Natural killer cell (primary cell): ENCODE measurements at places on chromosomes 12 and 14.

DNA sequence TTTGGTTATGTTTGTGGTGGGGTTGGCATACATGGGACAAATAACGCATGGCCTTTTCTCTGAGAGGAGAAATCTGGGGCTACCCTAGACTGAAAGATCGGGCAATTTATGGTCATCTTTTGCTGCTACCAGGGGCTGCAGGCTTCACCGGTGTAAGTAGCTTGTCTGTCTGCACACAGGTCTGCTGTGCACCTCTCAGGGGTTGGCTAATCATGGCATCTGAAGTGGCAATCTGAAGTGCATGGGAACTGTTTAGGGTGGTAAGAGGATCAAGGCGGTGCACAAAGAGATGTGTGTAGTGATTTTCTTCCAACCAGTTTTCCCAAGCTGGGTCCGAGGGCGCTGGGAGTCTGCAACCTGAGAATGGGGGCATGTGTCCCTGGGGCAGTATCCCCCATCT is 141.3 kb downstream of the EMP1 start:
- no peak overlapping the region for H3K27ac ChIP-seq
- H3K4me1 ChIP-seq: no peaks in the 10 kb centered on the region
- H3K27me3 ChIP-seq: no peaks in the 10 kb centered on the region
- no peak overlapping the region for H3K4me3 ChIP-seq
- no peak for DNase-seq

DNA sequence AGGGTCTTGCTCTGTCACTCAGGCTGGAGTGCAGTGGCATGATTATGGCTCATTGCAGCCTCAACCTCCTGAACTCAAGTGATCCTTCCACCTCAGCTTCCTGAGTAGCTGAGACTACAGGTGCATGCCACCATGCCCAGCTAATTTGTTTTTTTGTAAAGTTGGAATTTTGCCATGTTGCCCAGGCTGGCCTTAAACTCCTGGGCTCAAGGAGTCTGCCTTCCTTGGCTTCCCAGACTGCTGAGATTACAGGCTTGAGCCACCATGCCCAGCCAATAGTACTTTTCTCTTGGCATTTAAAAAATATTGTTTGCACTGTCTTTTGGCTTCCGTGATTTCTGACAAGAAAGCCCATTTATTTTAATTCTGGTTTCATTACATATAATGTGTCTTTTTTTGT is 61.3 kb downstream of the DIP2B start:
- no peaks in the 10 kb centered on the region for H3K27me3 ChIP-seq
- no peak for DNase-seq
- no peak overlapping the region for H3K4me3 ChIP-seq
- H3K4me1 ChIP-seq: no peaks in the 10 kb centered on the region
- no peaks in the 10 kb centered on the region for H3K36me3 ChIP-seq
- no peak overlapping the region for H3K27ac ChIP-seq

GRCh38 chr12:9319842-9320173 is 111.6 kb upstream of the PZP start:
- H3K27ac ChIP-seq: no peak overlapping the region
- H3K4me1 ChIP-seq: peaks cover 3% of the 10 kb centered on the region
- no peak overlapping the region for H3K4me3 ChIP-seq
- no peaks in the 10 kb centered on the region for H3K27me3 ChIP-seq
- H3K36me3 ChIP-seq: no peaks in the 10 kb centered on the region
- DNase-seq: no peak

DNA sequence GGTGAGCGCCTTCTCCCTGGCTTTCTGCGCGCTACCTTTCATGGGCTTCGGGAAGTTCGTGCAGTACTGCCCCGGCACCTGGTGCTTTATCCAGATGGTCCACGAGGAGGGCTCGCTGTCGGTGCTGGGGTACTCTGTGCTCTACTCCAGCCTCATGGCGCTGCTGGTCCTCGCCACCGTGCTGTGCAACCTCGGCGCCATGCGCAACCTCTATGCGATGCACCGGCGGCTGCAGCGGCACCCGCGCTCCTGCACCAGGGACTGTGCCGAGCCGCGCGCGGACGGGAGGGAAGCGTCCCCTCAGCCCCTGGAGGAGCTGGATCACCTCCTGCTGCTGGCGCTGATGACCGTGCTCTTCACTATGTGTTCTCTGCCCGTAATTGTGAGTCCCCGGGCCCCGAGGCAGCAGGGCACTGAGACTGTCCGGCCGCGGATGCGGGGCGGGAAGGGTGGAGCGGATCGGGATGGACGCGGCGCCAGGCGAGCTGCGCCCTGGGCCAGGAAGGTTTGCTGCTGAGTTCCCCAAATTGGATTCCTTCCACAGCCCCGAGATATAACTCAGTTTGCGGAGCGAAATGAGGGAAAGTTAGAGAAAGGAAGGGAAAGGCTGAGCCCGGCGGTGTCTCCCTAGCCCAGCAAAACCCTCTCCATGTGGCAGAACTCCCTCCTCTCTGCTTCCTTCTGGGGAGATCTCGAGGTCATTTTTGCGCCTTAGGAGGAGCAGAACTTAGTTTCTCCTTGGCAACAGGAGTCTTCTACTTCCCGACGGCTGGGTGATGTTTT is 972 bp downstream of the PTGDR start:
- peak; percentile 39 for DNase-seq
- peaks cover 46% of the 10 kb centered on the region for H3K4me1 ChIP-seq
- H3K27ac ChIP-seq: peak overlapping the region; percentile 75
- H3K27me3 ChIP-seq: no peaks in the 10 kb centered on the region
- H3K4me3 ChIP-seq: peak overlapping the region; percentile 89

DNA sequence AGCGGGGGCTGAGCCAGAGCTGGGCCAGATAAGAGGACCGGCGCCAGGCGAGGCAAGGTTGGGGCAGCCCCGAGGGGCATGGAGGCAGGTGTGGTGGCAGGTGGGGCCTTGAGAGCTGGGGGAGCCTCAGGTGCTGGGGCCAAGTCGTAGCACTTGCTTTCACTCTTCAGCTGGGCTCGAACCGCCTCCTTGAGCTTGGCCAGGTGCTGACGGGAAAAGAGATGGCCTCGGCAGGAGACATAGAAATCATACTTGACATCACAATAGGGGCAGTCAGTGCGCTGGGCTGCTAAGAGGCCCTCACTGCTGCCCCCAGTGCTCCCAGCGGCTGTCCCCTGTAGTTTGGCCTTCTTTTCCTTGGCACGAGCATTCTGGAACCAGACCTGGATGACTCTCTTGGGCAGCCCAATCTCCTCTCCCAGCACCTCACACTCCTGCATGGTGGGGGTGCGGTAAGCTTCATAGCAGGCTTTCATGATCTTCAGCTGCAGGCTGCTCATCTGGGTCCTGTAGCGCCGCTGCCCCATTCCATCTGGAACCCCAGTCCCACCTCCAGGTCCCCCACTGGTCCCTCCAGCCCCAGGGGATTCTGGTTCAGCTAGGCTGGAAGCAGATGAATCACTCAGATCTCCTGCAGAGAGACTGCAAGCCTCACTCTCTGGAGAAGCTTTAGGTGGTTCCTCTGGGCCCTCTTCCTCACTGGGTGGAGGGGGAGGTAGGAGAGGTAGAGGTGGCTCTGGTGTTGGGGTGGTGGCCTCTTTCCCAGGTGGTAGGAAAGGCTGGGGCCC is 28.1 kb downstream of the ZFHX2 start:
- H3K27ac ChIP-seq: no peak overlapping the region
- no peak for DNase-seq
- no peaks in the 10 kb centered on the region for H3K4me1 ChIP-seq
- H3K36me3 ChIP-seq: no peaks in the 10 kb centered on the region
- no peaks in the 10 kb centered on the region for H3K27me3 ChIP-seq

GRCh38 chr14:63051301-63051700 is 6.0 kb upstream of the KCNH5 start:
- no peak overlapping the region for H3K4me3 ChIP-seq
- peaks cover 6% of the 10 kb centered on the region for H3K27me3 ChIP-seq
- H3K4me1 ChIP-seq: no peaks in the 10 kb centered on the region
- no peaks in the 10 kb centered on the region for H3K36me3 ChIP-seq
- H3K27ac ChIP-seq: no peak overlapping the region

GRCh38 chr12:95051241-95051640 is 22.2 kb downstream of the NR2C1 start:
- no peak for DNase-seq
- no peak overlapping the region for H3K27ac ChIP-seq
- H3K36me3 ChIP-seq: peaks cover 47% of the 10 kb centered on the region
- no peaks in the 10 kb centered on the region for H3K27me3 ChIP-seq

GRCh38 chr14:22978981-22979671 is 3.2 kb downstream of the AJUBA start:
- H3K36me3 ChIP-seq: no peaks in the 10 kb centered on the region
- peaks cover 28% of the 10 kb centered on the region for H3K4me1 ChIP-seq
- H3K27me3 ChIP-seq: peaks cover 16% of the 10 kb centered on the region

DNA sequence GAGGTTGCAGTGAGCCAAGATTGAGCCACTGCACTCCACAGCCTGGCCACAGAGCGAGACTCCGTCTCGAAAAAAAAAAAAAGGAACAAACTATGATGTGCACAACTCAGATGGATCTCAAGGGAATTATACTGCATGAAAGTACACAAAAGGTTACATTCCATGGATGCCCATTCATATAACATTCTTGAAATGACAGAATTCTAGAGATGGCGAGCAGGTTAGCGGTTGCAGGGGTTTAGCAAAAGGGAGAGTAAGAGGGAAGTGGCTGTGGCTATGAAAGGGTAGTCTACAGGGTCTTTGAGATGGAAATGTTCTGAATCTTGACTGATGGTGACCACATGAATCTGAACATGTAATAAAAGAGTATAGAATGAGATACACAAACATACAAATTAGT is 49.7 kb downstream of the CKB start:
- peaks cover 64% of the 10 kb centered on the region for H3K36me3 ChIP-seq
- no peak for DNase-seq
- H3K4me1 ChIP-seq: no peaks in the 10 kb centered on the region

GRCh38 chr14:101761881-101762529 is 496 bp downstream of the PPP2R5C start:
- peak overlapping the region; percentile 67 for H3K4me3 ChIP-seq
- no peaks in the 10 kb centered on the region for H3K27me3 ChIP-seq
- peaks cover 24% of the 10 kb centered on the region for H3K36me3 ChIP-seq
- H3K4me1 ChIP-seq: peaks cover 30% of the 10 kb centered on the region
- H3K27ac ChIP-seq: peak overlapping the region; percentile 68
- peak; percentile 44 for DNase-seq

DNA sequence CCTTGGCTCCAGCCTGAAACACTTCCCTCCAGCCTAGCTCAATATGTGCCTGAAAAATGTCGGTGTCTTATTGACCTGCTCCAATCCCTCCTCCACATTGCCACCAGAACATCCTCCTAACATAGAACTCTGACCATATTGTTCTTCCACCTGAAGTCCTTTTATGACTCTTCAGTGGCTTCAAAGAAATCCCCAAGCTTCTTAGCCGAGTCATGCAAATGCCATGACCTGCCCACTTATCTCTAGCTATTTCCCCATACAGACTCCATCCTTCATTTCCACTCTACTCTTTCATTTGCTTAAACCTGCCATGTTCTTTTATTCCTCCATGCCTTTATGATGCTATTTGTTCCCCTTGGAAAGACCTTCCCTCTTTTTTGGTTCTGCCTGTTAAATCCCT is 568.6 kb downstream of the ETNK1 start:
- no peak overlapping the region for H3K4me3 ChIP-seq
- H3K27me3 ChIP-seq: no peaks in the 10 kb centered on the region
- no peak for DNase-seq
- no peaks in the 10 kb centered on the region for H3K36me3 ChIP-seq
- no peak overlapping the region for H3K27ac ChIP-seq

- H3K4me3 ChIP-seq: no peak overlapping the region
- H3K27ac ChIP-seq: no peak overlapping the region
- DNase-seq: no peak
- H3K36me3 ChIP-seq: no peaks in the 10 kb centered on the region
Measured at GRCh38 chr12:94702696-94703095, 52.3 kb upstream of the TMCC3 start.

DNA sequence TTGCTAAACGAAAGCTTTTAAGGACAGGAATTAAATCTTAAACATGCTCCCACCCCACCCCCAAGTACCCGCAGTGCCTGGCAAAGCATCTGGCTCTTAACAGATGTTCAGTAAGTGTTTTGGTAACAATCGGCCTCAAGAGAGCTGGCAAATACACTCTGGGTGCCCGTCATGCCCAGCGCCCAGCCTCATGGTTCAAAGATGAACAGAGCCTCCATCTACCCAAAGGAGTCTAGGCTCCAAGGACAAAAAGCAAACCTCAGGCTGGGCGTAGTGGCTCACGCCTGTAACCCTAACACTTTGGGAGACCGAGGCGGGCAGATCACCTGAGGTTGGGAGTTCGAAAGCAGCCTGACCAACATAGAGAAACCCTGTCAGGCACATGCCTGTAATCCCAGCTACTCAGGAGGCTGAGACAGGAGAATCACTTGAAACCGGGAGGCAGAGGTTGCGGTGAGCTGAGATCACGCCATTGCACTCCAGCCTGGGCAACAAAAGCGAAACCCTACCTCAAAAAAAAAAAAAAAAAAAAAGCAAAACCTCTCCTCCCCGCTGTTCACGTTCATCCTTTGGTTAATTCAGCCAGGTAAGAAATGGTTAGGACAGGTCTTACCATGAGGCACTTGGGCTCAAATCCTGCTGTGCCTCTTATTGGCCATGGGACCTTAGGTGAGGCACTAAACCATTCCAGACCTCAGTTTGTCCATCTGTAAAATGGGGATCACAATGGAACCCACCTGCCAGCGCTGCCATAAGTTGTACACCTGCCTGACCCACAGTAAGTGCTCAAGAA is 151.3 kb downstream of the BCL11B start:
- H3K36me3 ChIP-seq: no peaks in the 10 kb centered on the region
- no peak for DNase-seq
- no peaks in the 10 kb centered on the region for H3K27me3 ChIP-seq
- no peaks in the 10 kb centered on the region for H3K4me1 ChIP-seq
- no peak overlapping the region for H3K27ac ChIP-seq
- H3K4me3 ChIP-seq: no peak overlapping the region

DNA sequence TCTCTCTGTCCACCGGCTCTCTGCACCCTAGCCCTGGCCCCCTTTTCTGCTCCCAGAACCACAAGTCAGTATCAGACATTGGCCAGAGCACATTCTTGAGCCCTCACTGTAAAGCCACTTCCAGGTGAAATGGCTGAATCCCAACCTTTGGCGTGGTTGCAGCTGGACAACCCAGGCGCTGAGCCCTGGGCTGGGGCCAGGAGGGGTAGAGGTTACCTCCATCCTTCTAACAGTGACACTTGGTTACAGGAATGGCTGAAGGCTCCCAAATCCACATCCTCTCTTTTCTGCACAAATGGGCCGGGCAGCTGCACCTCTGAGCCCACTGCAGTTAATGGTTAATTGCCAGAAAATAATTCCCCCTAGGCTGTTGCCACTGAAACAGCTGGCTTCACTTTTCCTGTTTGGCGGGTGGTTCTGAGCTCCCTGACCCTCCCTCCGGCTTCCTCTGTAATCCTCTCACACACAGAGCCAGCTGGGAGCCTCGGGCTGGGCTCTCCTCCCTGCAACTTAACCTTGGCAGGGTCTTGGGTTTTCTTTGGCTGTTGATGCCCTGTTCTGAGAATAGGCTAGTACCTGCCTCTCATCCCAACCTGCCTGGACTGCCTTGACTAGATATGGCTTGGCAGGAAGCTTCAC is 44.1 kb downstream of the TSPAN11 start:
- H3K36me3 ChIP-seq: no peaks in the 10 kb centered on the region
- no peak overlapping the region for H3K4me3 ChIP-seq
- no peaks in the 10 kb centered on the region for H3K27me3 ChIP-seq
- H3K4me1 ChIP-seq: no peaks in the 10 kb centered on the region

DNA sequence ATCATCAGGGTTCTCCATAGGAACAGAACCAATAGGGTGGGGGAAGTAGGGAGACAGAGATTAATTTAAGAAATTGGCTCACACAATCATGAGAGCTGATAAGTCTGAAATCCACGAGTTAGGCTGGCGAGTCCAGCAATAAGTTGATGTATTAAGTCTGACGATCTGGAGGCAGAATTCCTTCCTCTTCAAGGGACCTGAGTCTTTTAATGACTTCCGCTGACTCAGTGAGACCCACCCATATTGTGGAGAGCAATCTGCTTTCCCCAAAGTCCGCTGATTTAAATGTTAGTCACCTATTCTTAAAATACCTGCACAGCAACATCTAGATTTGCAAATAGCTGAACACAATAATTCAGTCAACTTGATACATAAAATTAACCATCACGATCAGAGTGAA is 97.8 kb downstream of the SPTSSA start:
- peaks cover 3% of the 10 kb centered on the region for H3K27me3 ChIP-seq
- H3K4me1 ChIP-seq: no peaks in the 10 kb centered on the region
- H3K27ac ChIP-seq: no peak overlapping the region
- no peak for DNase-seq
